ENCODE measurements at places on chromosomes 16 and 17.

GRCh38 chr17:13863436-13863835, 205.9 kb upstream of the COX10 start:
- no peak for DNase-seq

DNA sequence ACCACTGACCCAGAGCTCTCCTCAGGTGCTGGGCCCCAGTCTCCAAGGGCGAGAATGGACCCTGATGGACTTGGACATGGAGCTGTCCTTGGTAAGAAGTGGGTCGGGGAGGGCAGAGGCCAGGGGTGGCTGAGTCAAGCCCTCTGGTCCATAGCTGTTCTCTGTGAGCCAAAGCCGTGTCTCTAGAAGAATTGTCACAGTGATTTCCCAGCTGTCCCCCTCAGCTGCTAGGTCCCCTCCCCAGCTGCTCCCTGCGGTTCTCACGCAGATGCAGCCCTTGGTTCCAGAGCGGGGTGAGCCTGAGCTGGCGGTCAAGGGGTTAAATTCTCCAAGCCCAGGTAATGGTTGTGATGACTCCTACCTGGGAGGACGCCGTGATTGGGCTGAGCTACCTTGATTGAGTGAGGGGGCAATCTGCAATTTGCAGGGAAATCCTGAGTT, 1.3 kb upstream of the NOL3 start:
- DNase-seq: no peak

- DNase-seq: peak; percentile 83
These were observed 507.0 kb downstream of the MAF start for GRCh38 chr16:79093554-79093967.

DNA sequence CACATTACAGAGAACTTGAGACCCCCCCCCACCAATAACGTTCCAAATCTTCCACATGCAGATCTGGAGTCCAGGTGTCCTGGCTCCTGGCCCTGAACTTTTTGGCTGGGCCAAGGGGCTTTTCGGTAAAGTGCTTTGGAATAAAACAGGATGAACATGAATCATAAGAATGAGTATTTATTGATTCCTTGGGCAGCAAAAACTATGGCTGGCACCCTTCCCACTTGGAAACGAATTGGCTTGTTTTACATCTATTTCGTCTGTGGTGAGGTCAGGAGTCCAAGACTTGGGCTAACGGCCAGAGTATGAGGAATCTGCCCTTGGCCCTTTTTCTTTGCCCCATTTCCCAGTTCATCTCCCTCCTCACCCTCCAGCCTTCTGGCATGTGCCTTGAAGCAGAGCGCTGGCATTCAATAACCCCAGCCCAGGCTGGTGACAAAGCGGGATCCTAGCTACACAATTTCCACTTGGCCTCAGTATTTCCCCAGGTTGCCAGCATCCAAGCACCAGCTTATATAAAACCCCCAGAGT, 4.1 kb upstream of the UBTF start:
- DNase-seq: no peak

DNA sequence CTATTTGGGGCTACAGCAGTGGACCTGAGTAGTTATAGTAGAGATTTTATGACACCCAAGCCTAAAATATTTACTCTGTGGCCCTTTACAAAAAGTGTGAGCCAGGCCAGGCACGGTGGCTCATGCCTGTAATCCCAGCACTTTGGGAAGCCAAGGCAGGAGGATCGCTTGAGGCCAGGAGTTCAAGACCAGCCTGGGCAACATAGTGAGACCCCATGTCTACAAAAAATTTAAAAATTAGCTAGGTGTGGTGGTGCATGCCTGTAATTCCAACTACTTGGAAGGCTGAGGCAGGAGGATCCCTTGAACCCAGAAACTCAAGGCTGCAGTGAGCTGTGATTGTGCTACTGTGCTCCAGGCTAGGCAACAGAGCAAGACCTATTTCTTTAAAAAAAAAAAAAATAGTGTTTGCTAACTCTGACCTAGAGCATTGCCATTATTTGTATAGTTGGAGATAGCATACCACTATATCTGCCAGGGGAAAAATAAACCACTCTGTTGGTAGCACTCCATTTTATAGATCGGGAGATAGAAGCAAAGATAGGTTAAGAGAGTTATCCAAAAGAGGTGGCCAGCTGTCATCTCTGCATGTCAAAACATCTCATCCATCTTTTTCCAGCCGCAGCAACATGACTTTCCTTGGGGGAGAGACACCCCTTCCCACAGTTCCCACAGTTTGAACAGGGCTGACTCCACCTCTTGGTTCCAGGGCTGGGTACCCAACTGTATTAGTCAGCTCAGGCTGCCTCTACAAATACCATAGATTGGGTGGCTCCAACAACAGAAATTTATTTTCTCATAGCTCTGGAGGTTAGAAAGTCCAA, 3.0 kb upstream of the ITPRIPL2 start:
- no peak for DNase-seq

DNA sequence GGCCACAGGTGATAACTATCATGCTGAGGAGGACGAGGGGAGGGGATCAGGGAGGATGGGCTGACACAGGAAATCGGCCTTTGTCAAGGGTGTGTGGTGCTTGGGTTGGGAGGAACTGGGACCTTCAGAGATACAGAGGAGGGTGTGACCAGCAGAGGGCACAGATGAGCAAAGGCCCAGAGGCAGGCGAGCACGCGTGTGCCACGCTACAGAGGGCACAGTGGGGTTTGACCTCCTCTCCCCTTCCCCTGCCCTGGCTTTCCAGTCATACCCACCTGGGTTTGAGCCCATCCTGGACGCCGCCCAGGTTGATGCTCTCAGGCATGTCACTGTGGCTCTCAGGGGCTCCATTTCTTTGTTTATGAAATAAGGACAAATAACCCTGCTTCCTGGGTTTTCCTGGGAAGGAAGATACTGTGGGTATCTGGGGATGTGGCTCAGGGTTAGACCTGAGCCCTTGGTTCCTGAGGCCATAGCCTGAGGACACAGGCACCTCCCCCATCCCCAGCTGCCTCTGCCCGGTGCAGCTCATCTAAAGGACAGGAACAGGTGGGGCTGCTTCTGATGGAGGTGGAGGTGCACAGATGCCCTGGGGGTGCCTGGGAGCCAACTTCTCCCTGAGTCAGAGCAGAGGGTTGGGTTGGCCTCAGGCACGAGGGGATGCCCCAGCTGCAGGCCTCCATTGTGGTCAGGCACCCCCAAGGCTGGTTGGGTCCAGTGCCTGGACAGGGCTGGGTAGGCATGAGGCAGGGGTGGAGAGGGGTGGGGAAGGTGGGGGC, 51.8 kb downstream of the BEAN1 start:
- peak; percentile 91 for DNase-seq

DNA sequence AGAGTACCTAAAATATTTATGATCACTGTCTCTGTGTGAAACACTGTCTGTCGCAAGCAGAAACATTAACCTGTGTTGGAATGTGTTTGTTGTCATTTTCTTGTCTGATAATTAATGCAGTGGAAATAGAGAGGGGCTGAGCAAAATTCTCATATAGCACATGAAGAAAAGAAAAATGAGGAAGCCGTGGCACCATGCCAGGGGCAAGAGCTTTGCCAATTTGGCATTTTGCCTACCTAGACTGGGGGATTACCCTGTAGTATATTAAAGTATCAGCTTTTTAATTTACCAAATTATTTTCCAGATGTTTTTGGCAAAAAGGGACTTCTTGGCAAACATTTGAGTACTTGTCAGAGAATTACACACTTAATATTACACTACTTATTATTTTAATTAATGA, 1326.6 kb upstream of the GOT2 start:
- peak; percentile 2 for DNase-seq

- no peak for DNase-seq
These were observed 21.7 kb downstream of the MILR1 start for GRCh38 chr17:64470625-64471024.

- peak; percentile 55 for DNase-seq
These were observed 815 bp downstream of the ATAD5 start for GRCh38 chr17:30832438-30833124.

- DNase-seq: peak; percentile 56
These were observed at the start of gene ZNF768 for GRCh38 chr16:30526137-30526822. Gene ZNF768 (minus strand): TSS chr16:30526566. CDS start chr16:30526413, 153 bp downstream.

DNA sequence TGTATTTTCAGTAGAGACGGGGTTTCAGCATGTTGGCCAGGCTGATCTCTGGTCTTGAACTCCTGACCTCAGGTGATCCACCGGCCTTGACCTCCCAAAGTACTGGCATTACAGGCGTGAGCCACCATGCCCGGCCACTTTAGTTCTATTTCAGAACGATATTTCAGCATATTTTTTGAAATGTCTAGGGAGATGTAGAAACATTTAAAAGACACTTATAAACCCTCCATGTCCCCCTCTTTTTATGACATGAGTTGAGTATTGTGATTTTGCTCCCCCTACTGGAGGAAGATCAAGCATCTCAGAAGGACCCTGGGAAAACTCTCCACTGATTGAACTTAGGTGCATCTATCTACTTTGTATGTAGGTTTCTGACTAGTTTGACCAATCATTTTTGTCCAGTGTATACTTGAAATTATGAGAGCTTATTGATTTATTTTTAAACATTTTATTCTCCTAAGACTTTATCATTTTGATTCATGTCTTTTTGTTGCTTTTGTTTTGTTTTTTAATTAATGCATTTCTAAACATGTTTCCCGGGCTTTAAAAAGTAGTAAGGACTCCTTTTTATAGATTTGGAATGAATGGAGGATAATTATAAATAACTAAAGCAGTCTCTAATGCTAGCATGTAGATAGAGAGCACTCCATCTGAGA, 105.1 kb downstream of the CHD9 start:
- DNase-seq: peak; percentile 87

DNA sequence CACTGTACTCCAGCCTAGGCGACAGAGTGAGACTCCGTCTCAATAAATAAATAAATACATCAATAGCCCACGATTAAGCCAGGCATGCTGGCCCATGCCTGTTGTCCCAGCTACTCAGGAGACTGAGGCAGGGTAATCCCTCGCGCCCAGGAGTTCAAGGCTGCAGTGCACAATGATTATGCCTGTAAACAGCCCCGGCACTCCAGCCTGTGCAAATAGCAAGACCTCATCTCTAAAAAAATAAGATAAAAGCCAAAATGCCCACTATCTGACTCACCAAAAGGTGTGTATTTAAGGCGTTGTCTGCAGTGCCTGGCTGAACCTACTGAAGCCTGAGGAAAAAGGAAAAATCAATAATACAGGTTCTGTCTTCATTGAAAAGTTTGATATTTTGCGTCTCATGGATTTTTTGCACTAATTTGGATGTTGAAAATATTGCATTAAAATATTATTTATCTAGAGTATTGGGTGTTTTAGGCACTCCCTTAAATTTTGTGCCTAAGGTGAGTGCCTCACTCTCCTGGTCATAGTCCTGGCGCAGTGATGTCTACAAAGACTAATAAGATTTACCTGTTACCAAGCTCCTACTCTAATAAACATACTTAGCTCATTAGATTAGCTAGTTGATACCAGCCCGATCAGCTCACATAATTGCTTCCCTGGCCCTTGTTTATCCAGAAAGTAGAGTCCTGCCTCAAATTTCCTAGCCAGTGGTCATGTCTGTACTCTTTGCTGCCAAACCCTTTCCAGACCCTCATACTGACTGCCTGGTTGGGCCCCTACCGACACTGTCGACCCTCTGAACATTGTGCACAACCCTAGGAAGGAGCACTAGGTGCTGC, 24.7 kb upstream of the TOB1 start:
- DNase-seq: no peak

GRCh38 chr17:8048236-8048635, 9.4 kb downstream of the ALOX15B start:
- DNase-seq: no peak

- no peak for DNase-seq
These were observed 22.6 kb downstream of the ADCY9 start for GRCh38 chr16:4093495-4094126.

- no peak for DNase-seq
These were observed 179.1 kb downstream of the RBFOX1 start for GRCh38 chr16:7511549-7512260.

DNA sequence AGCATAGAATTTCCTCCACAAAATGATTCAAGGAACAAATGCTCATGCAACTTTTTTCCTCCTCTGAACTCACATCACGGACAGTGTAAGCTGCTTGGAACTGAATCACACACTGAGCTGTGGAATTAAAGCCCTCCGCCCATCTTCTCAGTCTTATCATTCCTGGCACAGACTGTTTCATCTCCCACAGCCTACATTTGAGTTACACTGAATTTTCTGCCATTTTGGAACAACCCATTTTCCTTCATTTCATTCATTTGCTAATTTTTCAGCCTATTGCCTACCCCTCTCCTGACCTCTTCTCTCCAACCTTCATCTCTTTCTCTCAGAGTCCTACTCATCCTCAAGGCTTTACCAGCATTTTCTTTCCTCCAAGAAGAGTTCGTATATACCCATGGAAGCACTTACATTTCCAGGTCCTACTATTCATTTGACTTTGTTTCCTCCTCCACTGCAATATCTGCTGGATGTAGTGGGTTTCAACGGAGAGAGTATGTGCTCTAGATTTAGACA, 39.1 kb upstream of the TOM1L1 start:
- DNase-seq: peak; percentile 78

DNA sequence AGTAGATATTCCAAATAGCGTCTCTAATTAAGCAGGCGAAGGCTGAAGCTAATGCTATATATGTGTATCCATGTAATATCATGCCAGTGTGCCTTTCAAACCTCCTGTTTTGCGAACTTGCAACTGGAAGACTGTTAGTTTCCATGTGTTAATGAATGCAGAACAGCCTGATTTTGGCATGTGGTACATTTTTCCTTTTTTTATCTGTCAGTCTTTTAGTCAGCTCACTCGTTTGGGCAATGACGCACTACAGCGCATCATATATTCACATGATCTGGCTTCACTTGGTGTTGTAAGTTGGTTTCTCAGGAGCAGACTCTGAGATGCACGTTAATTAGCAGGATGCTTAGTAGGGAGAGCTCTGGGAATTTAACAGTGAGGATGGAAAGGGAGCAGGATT, 210.4 kb upstream of the CA10 start:
- DNase-seq: no peak

- DNase-seq: no peak
These were observed 110.2 kb downstream of the CA10 start for GRCh38 chr17:52048137-52048898.

DNA sequence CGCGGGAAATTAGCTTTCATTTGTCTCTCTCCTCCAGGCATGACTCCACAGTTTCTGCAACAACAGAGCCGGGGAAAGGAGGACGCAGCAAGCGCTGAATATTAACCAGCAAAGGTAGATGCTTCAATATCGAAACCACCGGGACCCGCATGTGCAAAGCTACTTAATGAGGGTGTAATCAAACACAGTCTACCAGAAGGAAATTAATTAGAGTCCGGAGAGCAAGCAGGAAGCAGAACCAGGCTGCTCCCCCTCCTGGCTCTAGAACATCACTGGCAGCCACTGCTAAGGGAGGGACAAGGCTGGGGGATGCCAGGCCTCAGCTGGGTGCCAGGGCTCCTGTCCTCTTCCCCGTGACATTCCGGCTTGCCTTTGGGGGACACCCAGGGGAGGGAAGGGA, 21.7 kb downstream of the LRRC75A start:
- DNase-seq: no peak
